ENCODE measurements at places on chromosomes 6 and 20.

- no peak for DNase-seq
Measured at GRCh38 chr6:19879663-19880062, 42.5 kb downstream of the ID4 start.

DNA sequence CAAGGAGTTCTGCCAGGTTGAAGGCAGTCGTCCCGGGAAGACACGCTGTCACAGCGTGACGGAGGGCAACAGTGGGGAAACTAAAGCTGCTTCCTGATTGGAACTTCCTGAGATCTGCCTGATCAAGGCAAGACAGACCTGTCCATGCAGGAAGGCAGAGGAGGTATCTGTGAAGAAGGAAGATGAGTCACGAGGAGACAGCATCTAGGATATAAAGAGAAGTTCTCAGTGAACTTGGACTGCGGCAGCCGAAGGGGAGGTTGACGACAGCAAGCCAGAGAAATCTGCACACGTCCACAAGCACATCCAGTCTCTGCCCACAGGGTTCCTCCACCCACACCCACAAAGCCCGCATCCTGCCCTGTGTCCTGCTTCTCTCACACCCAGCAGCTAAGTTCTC, 38.6 kb downstream of the PREP start:
- DNase-seq = no peak

DNA sequence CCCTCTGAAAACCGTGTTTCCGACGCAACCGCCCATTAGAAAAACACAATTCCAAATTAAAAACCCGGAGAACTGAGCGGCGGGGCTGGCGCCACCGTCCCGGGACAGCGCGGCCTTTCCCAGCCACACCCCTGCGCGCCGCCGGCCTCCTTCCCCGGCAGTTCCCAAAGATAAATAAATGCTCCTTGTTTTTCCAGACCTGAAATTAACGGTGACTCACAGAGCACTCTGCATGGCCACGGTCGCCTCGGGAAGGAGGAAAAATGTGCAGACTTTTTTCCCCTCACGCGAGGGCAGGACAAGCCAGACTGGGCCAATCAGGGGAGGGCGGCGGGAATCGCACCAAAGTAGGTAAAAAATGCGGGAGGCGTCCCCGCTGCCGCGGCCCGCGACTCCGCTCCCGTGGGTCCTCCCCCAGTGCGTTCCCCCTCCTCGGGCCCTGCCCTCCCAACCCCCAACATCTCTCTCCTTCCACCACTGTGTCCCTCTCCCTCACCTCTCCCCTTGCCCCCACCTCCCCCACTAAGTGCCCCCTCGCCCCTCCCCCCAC, 828 bp upstream of the DSTN start:
- no peak for DNase-seq

DNA sequence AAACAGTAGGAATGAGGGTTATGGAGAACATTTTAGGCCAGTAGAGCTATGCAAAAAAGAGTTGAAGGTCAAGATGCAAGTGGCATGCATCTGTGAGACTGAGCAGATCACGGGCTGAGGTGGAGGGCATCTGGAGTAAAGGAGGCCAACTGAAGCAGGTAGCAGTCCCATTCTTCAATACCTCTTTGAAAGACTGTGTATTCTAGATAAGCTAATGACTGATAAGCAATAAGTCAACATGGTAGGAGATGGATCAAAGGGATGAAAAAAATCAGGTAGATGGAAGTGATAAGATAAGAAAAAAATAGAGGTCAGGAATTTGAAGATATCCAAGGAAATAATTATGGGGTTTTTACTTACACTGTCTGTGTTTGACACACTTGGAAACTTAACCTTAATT, 55.6 kb downstream of the ARMC2 start:
- no peak for DNase-seq

DNA sequence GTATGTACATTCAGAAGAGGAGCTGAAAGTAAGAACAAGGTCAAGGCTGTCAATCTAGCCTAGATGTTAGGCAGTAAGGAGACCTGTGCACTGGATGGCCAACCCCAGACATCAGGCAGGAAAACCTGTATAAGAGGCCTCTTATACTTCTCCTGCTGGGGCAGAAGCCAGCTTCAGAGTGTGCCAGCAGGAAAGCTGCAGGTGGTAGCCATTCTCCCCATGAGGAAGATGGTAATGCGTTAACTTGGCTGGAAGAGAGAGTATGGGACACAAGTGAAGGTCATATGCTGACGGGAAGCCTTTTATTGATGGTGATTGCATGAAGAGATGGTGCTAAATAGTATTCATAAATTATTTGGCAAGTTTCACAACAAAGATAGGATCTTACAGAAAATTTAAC, 20.6 kb downstream of the NHLRC1 start:
- DNase-seq = no peak

DNA sequence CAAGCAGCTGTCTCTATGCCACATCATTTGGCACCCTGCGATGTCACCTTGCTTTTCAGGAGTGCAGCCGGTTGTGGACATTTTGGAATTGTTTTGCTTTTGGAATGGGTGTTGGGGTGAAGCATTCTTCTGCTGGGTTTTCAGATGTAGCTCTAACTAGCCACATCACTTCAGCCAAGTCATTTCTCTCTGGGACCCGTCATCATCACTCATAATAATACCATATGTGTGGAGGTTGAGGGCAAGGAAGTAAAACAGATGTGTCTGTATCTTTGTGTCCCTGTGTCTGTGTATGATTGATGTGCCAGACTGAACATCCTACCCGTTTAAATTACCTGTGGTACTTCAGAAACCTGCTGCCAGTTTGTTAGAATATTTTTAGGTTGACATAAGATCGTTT, 49.5 kb upstream of the TULP4 start:
- DNase-seq = no peak

DNA sequence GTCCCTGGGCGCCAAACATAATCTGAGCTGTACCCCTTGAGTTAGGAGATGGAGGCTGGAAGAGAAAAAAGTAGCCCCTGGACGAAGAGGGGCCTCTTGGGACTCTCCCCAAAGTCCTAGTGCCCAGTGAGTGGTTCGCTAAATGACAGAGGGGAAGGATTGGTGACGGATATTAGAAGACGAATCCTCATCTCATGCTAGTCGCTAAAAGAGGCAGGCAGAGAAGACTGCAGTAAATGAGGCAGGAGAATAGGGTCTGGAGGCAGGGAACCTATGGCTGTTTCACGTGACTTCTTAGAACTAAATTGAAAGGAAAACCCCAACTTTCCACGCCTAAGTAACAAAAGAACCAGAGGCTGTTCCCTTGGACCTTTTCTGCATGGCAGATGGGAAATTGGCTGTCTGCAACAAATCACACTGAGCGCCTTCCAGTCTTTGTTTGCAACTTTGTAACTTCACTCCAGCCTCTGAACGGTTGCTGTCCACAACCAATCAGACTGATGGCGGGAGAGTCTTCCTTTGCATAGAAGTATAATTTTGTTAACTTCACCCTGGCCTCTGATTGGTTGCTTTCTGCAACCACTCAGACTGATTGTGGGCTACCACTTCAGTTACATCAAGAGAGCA, 731 bp upstream of the RBL1 start:
- no peak for DNase-seq

GRCh38 chr6:169972101-169972651, 220.8 kb downstream of the ERMARD start:
- DNase-seq = no peak

DNA sequence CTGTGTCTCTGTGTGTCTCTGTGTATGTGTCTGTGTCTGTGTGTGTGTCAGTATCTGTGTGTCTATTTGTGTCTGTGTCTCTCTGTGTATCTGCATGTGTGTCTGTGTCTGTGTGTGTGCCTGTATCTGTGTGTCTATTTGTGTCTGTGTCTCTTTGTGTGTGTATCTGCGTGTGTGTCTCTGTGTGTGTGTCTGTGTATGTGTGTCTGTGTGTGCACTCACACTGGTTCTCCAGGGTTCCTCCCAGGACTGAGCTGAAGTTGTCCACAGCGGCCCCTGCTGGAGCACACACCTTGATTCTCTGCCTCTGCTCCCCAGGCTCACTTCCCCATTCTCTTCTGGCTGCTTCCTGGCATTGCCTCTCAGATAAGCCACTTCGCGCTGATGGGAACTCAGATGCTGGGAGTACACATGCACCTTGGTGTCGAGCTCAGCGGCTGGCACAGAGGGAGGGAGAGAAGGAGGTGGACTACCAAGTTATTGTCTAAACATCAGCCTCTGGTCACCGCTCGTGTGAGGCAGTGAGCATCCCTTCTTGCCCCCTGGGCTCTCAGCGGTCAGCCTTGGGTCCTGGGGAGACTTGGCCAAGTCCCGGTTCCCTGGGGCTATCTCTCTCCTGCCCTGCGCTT, 104.9 kb upstream of the NXT1 start:
- DNase-seq = peak; percentile 45

DNA sequence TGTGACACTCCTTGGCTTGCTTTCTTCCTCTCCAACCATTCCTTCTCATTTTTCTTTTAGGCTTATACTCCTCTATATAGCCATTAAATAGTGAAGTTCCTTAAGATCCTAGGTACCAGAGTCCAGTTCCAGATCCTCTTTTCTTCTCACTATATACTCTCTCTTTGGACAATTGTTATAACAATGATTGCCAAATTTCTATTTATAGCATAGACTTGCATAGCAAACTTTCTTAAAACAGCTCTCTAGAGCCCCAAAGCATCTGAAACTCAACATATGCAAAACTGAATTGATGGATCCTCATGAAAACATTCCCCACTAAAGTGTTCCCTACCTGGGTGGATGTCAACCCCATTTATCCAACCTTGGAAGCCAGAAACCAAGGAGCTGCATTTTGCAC, 13.4 kb downstream of the PHIP start:
- DNase-seq = no peak

DNA sequence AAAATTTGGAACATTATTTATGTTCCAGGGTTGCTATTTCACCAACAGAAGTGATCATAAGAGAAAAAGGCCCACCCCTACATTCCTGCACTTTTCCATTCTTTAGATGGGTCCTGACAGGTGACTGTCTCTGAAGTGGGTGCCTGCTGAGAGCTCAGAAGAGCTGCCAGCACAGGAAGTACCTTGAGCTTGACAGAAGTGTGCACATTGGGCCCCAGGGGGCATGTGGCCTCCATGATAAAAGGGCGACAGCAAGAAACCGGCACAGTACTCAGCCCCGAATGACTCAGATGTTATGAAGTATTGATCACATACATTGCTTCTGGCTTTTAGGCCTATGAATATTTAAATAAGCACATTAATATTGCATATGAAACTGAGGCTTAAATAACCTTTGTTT, 150.4 kb downstream of the PCSK2 start:
- no peak for DNase-seq

DNA sequence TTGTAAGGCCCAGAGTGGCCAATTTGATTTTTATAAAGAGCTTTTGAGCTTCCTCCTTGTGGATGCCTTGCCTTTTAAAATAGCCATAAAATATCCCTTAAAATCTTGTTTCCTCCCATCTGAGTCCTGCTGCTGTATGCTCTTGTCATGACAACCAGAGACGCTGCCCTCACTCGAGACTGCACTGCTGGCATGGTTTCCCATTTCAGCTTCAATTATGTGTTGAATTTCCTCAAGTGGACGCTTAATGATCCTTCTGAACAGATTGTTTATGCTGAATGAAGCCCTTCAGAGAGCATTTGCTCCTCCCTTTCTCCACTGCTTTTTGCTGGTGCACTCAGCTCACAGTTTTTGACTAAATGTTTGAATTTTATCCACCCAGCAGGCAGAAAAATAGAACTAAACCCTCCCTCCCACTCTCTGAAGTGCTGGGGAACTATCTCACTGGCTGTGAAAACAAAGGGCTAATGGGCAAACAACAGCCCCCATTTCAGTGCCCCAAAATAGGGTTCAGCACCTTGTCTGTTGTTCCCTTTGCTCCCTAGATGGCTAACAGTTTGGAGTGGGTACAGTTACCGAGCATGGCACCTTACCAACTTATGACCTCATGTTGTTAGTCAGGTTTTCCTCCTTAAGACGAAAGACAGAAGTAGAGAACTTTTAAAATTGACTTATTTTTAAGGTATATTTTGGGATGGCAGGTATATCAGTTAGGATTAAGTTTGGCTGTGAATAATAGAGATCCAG, 45.5 kb upstream of the RNF8 start:
- no peak for DNase-seq

GRCh38 chr6:67933278-67933677, 701.8 kb upstream of the ADGRB3 start:
- DNase-seq = no peak

- no peak for DNase-seq
Measured at GRCh38 chr6:29924287-29924686, 18.0 kb upstream of the HLA-A start.

DNA sequence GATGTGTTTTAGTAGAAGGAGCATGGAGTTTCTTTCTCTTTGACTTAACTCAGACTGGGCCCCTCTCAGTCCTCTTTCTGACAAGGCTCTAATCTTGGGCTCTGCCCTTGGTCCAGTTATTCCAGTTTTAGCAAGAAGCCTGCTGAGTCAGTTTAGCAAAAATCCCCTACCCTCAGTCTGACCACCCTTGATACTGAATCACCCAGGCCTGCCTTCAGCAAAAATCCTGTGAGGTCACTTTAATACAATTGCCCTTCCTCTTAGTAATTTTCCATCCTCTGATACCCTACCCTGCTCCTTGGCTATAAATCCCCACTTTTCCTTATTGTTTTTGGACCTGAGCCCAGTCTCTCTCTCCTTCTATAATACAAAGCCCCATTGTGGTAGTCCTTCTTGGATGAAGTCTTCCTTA, 326.7 kb upstream of the NOX3 start:
- no peak for DNase-seq

GRCh38 chr20:57999465-58000111, 228.9 kb downstream of the ANKRD60 start:
- DNase-seq = no peak

DNA sequence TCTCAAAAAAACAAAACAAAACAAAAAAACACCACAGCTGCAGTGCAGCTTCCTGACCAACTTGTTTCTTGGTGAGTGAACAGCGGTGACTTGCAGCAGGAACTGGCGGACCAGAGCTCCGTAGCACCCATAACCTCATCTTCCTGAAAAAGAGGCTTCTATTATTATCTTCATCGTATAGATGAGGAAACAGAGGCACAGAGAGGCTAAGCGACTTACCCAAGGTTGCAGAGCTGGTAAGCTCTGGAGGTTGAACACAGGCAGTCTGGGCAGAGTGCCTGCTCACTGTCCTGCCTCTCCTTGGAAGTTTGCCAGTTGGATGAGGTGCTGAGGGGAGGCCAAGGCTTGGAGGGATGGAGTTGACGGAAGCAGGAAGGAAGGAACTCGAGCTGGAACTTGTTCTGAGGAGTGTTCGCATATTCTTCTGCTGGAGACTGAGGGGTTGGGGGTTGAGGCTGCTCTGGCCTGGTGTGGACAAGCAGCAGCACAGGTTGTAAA, 47.9 kb upstream of the CCDC167 start:
- DNase-seq = no peak

GRCh38 chr6:169513478-169514193, 188.2 kb downstream of the WDR27 start:
- no peak for DNase-seq

GRCh38 chr20:47290666-47291430, 65.7 kb downstream of the ZMYND8 start:
- no peak for DNase-seq

DNA sequence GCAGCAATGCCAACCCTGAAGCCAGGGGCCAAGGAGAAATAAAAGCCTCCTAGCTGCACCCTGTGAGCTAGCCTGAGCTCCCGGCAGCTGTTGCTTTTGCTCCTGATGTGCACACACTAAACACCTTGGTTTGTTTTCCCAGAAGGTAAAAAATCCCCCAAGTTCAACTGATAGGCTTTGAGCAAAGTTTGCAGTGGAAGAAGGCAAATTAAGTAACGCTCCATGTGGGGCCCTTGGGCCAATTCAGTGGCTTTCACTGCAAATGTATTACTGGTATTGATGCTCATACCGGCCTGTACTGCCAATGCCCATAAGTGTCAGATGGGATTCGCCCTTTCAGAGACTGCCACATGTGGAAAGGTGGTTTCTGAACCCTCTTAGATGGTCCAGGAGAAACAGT, 9.4 kb upstream of the IDH3B start:
- no peak for DNase-seq

Data from GM19239 (cell line).